Mononuclear cell (primary cell): ENCODE measurements at places on chromosomes 5 and 9. TPM values are rescaled to one million over a fixed set of nuclear protein-coding genes. Genes with fewer than 3 reads are reported as not detected.

SAXO1 gene
- total RNA-seq: 0.10 TPM

CNTFR gene
- total RNA-seq: not detected

PCDHGB7 gene
- 0.31 TPM for total RNA-seq

LMX1B gene
- total RNA-seq: not detected

SLC45A2 gene
- under 0.01 TPM for total RNA-seq

DHX29 gene
- 23.6 TPM for total RNA-seq

ADRB2 gene
- total RNA-seq: 27.5 TPM

ITK gene
- total RNA-seq: 209 TPM

TNC gene
- total RNA-seq: 0.10 TPM

PCDHAC2 gene
- total RNA-seq: not detected

NTNG2 gene
- total RNA-seq: 1.3 TPM

ADAMTS13 gene
- total RNA-seq: 0.42 TPM

SPAG8 gene
- 0.42 TPM for total RNA-seq

PLPP6 gene
- total RNA-seq: 10.1 TPM

MORN5 gene
- not detected for total RNA-seq

PLEKHG4B gene
- total RNA-seq: under 0.01 TPM

OR2K2 gene
- not detected for total RNA-seq

FOXD4L6 gene
- total RNA-seq: not detected

ANXA6 gene
- total RNA-seq: 127 TPM

PRLR gene
- 1.6 TPM for total RNA-seq

CDKN2A gene
- 1.2 TPM for total RNA-seq

SLC34A3 gene
- total RNA-seq: not detected

FBXO38 gene
- 76.3 TPM for total RNA-seq

FAM151B gene
- 5.6 TPM for total RNA-seq

FREM1 gene
- under 0.01 TPM for total RNA-seq

HAPLN1 gene
- total RNA-seq: under 0.01 TPM

CDO1 gene
- 0.10 TPM for total RNA-seq

FIBCD1 gene
- total RNA-seq: not detected

PLPP7 gene
- total RNA-seq: 0.52 TPM

PCDHGC5 gene
- not detected for total RNA-seq

INSYN2B gene
- not detected for total RNA-seq

RALGPS1 gene
- total RNA-seq: 8.2 TPM

OSTF1 gene
- total RNA-seq: 40.5 TPM

PCDHA12 gene
- total RNA-seq: not detected

GLDC gene
- 0.21 TPM for total RNA-seq

IFNA6 gene
- total RNA-seq: 0.10 TPM

STK10 gene
- total RNA-seq: 134 TPM

GPRIN1 gene
- 0.94 TPM for total RNA-seq

CNTNAP3 gene
- total RNA-seq: 0.10 TPM

NR2F1 gene
- 0.42 TPM for total RNA-seq

ADAM19 gene
- 17.7 TPM for total RNA-seq

ELL2 gene
- 91.1 TPM for total RNA-seq

TDRD7 gene
- 7.2 TPM for total RNA-seq

CPLANE1 gene
- 6.5 TPM for total RNA-seq

FOXD4 gene
- total RNA-seq: not detected

PDZD2 gene
- total RNA-seq: 0.52 TPM

IL9 gene
- not detected for total RNA-seq

INSL4 gene
- total RNA-seq: not detected

OR4F3 gene
- not detected for total RNA-seq

C1QTNF2 gene
- 0.10 TPM for total RNA-seq

CCL19 gene
- not detected for total RNA-seq

BTNL3 gene
- not detected for total RNA-seq

ANKRD18A gene
- total RNA-seq: 2.0 TPM

NTRK2 gene
- 0.10 TPM for total RNA-seq
